IMR-90 (cell line): ENCODE measurements at places on chromosomes 16 and 17. TPM values are rescaled to one million over a fixed set of nuclear protein-coding genes. Genes with fewer than 3 reads are reported as not detected.

DNA sequence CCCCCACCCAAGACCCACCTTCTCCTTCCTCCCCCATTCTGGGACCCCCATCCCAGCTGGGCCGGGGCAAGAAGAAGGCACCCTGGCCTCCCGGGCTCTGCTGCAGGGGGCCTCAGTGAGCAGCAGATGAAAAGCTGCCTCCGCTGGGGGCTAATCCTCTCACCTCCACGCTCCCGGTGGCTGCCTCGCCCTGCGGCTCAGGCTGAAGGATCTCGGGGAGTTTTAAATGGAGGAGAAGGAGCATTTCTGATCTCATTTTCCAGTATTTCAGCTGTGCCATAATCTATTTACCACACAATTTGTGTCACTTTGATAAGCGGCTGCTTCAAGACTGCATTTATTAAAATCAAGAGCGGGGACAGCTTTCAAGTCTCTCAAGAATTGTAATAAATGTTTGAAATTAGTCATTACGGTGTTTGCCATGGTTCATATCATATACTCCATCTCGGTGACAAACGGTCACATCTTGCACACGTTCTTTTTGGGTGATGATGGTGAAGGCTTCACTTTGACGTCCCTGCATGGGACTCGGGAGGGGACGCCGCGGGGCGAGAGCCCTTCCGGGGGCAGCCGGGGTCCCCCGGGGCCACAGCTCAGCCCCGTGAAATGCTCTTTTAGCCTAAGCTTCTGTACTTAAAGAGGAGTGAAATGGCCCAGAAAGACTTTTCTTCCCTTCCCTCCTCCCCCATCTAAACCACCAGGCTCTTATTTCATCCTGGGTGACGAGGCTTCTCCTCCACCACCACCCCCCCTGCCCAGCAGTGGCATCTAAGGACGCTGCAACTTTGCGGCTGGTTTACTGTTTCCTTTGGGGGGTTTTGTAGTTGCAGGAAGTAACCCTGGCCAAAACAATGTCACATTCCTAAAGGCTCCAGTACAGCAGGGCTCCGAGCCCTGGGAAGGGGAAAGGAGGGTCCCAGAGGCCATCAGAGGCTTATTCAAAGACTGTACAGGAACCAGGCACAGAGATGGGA, 313.1 kb upstream of the TNRC6C start:
- DNase-seq = no peak

Gene NOXO1
- not detected in 2 replicates for total RNA-seq

DNA sequence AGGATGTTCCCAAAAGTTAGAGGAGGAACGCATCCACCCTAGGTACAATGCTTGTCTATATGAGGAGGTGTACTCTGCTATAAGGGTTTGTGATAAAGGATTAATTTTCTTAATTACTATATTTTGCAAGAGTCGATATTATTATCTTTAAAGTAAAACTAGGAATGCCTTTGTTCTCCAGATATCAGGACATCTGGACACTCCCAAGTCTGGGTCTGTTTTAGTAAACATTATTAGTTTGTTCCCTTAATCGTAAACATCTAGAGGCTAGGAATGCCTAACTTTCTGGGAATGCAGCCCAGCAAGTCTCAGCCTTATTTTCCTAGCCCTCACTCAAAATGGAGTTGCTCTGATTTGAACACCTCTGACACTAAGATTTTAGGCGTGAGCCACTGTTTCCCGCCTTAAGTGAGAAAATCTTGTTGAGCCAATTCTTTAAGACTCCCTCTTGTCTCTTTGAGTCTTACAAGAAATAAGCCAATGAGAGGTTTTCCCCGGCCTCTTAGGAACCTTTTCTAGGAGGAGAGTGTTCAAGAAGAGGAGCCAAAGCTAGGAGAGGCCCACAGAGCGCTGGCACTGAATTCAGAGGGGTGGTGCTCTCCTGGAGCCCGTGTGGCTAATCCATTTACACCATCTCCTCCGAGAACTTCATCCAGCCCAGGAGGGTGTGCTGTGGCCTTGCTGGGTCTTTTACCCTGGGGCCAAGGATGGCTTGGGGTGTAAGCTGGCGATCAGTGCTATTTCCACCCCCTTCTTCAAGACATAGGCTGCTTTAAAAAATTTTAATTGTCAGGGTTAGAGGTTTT, 40.9 kb downstream of the SMARCE1 start:
- DNase-seq = no peak

DNA sequence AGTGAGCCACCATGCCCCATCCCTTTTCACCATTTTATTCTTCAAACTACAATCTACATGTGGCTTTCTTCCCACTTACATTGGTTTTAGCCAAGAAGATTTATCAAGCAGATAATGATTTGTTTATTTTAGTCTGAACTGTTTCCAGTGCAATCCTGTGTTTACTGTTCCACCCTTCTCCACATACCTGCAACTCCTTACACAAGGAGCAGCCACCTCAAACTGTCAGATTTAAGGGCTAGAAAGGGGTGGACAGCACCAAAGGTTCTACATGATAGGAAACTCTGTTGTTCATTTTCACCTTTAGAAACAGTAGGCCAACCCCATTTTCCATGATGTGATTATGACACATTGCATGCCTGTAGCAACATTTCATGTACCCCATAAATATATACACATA, 1.9 kb downstream of the RUNDC1 start:
- no peak for DNase-seq

- peak; percentile 64 for DNase-seq
Observed at GRCh38 chr17:50649042-50649908, 14.6 kb downstream of the ABCC3 start.

GRCh38 chr17:43556292-43556691, 10.2 kb upstream of the ETV4 start:
- DNase-seq = peak; percentile 29

- DNase-seq = peak; percentile 20
Observed at GRCh38 chr17:70863436-70864248, 694.3 kb downstream of the KCNJ2 start.

GRCh38 chr16:27374221-27374803, 27.7 kb upstream of the IL21R start:
- no peak for DNase-seq

- DNase-seq = peak; percentile 93
Observed at GRCh38 chr16:88773812-88774291, 11.2 kb downstream of the PIEZO1 start.

- no peak for DNase-seq
Observed at GRCh38 chr16:24352746-24353145, 96.6 kb downstream of the CACNG3 start.

- peak; percentile 88 for DNase-seq
Observed at GRCh38 chr16:2846511-2847310, 11.3 kb downstream of the PRSS22 start.

DNA sequence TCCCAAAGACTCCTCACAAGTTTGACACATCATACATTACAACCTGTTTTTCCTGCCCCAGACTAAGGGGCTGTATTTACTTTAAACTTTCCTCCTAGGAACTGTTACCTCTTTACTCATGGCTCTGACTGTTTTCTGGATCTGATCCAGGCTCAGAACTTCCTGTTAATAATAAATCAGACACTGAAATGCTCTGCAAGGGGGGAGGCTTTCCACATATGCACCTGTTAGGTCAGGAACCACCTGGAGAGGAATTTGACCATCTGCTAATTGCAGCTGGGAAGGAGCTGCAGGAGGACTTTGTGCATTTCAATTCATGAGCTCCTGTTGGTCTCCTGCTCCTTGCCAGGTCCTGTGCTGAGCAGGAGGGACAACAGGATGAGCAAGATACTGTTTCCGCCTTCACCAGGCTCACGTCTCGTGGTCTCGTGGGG, 476.9 kb upstream of the CDH5 start:
- peak; percentile 7 for DNase-seq

Gene HS3ST3B1
- total RNA-seq = 4.3 and 5.8 TPM in 2 replicates

- DNase-seq = no peak
Observed at GRCh38 chr17:69363488-69364210, 36.7 kb upstream of the ABCA5 start.

- DNase-seq = peak; percentile 94
Observed at GRCh38 chr16:72876221-72876620, 171.7 kb downstream of the ZFHX3 start.

DNA sequence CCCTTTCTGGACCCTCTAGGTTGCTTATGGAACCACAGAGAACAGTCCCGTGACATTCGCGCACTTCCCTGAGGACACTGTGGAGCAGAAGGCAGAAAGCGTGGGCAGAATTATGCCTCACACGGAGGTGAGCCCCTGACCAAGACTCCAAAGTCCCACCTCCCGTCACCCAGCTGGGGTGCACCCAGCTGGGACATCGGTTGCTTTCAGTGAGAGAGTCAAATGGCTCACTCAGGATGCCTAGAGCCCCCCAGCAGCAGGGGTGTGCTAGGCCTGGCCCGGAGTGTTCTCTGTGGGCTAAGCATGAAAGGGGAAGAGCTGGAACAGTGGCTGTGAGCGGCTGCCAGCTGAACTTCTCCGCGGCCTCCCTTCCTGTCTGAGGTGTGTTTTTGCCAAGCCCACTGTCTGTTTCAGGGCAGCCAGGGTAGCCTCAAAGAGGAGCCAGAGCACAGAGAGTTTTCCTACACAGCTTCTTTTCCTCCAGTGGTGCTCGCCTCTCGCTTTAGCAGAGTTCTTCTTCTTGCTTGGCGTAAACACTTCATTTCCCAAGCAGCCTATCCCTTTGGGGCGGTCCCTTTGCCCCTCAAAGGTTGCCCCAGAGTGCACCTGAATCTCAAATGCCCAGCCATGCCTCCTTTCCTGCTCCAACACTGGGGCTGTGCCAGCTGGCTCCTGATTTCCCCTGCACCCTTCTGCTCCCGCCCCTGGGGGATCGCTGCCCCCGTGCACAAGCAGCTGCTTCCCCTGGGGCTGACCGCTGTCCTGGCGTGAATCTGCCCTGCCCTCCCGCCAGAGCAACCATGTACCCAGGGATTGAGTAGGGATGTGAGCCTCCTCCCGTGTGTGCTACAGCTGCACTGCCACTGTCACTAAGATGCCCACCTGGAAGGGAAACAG, 2.6 kb upstream of the CHAD start:
- DNase-seq = no peak

Gene FA2H
- not detected in 2 replicates for total RNA-seq

Gene TBC1D3H
- not detected in 2 replicates for total RNA-seq

GRCh38 chr16:46787909-46788308, 39.8 kb upstream of the MYLK3 start:
- no peak for DNase-seq

GRCh38 chr17:80380068-80380467, 34.9 kb upstream of the ENDOV start:
- no peak for DNase-seq

DNA sequence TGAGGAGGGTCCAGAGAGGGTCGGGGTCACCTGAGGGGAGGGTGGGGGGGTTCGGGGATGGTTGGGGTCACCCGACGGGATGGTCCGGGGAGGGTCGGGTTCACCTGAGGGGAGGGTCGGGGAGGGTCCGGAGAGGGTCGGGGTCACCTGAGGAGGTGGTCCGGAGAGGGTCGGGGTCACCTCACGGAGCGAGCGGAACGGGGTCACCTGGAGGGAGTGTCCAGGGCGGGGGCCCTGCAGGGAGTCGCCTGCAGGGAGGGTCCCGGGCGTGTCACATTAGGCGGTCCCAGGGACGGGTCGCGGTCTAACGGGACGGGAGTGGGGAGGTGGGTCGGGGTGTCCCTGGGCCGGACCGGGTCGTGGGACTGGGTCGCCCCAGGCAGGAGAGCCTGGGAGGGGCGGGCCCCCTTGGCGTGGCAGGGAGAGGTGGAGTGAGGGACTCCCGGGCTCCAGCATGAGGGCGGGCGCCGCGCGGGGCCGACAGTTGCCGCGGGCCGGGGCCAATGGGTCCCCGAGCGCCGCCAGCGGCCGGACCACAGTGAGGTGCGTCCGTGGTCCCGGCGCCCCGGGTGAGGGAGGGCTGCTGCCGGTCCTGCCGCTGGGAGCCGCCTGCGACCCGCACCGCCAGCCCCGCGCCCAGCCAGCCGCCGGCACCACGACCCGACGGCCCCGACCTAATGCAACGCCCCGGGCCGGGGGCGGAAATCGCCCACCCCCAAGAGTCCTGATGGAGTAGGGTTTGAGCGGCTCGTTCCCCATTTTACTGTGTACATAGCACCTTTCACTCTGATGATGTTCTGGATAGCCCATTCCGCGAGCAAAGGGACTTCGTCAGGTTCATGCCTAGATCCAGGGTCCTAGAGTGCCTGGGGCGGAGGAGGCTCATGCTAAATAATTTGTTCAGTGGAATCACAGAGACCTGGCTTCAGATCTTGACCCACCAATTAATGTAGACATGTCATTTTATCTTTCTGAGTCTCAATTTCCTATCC, 1.2 kb upstream of the ABCA3 start:
- no peak for DNase-seq

GRCh38 chr17:62648251-62648955, 20.9 kb downstream of the MRC2 start:
- peak; percentile 29 for DNase-seq

- DNase-seq = no peak
Observed at GRCh38 chr17:12088035-12088434, 67.4 kb downstream of the MAP2K4 start.

Gene SREBF1
- total RNA-seq = 3.3 and 3.4 TPM in 2 replicates

Gene CENPV
- 35.3 and 38.6 TPM in 2 replicates for total RNA-seq

GRCh38 chr17:46100590-46100989, 92.6 kb downstream of the KANSL1 start:
- no peak for DNase-seq

GRCh38 chr16:62156971-62157370, 120.7 kb upstream of the CDH8 start:
- no peak for DNase-seq

DNA sequence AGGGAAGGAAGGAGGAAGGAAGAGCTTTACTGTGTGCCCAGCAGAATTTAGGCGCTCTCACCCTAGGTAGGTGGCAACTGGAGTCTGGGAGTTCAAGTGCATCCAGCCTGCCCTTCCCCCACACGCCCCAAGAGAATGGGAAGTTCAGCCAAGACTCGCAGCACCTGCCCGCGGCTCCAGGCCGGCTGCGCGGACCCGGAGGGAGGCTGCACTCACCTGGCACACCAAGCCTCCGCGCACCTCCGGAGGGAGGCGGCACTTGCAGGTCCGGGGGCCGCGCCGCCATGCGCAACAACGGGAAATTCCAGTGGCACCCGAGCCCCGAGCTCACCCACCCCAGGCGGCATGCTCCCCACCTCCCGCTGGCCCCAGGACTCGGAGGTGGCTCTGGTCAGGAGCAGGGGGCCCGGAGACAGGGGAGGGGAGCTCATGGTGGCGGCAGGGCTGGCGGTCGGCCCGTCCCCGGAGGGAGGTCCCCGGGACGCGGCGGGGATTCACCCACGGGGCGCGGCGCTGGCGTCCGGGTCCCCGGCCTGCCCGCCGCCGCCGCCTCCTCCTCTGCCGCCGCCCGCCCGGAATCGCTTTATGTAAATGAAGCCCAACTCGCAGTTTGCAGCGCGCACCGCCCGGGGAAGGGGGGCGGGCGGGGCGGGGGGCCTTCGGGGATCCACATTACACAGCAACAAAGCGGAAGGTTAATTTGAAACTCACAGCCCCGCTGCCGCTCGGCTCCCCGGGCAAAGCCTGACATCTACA, at the start of gene ZFHX3:
Gene ZFHX3 (minus strand): TSS at position 593 of the 756 bp plus-strand sequence. CDS start 87,983 bp downstream, outside the sequence.
- DNase-seq = peak; percentile 49

- no peak for DNase-seq
Observed at GRCh38 chr16:61371388-61371787, 664.9 kb downstream of the CDH8 start.

- DNase-seq = no peak
Observed at GRCh38 chr16:2244301-2244700, 7.1 kb downstream of the ECI1 start.

Gene LRRC75A
- total RNA-seq = 0.56 and 0.72 TPM in 2 replicates

Gene B9D1
- 23.3 and 42.5 TPM in 2 replicates for total RNA-seq
